ENCODE measurements at places on chromosomes 2 and 18. TPM values are rescaled to one million over a fixed set of nuclear protein-coding genes. Genes with fewer than 3 reads are reported as not detected.

The IL1R2 gene
- total RNA-seq: 0.18 TPM

DNA sequence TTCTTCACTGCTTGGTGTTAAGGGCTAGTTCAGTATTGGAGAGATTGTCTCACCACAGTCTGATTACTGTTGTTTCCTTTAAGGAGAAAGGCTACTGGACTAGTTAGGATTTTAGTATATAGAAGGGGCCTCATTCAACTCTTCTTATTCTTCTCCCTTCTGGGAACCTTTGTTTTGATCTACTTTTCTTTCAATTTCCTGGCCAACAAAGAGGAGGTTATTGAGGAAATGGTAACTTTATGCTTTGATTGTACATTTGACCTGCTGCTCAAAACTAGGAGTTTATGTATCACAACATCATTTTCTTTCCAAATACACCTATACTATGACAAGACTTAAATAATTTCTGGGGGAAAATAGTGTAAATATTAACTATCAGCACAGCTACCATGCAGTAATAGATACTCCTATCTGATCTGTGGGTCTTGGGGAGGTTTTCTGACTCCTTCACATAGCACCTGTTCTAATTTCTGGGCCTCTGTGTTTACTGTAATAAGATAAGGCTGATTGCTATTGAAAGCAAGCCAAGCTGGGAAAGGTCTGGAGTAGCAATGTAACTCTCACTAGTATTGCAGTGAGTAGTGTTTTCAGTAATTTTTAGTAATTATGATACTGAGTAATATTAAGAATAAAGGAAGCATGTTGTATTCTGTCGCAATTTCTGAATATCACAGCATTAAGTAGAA, 395.3 kb downstream of the NUP35 start:
- DNase-seq: peak; percentile 10

GRCh38 chr2:205814039-205814364, 131.7 kb downstream of the NRP2 start:
- no peak for DNase-seq

DNA sequence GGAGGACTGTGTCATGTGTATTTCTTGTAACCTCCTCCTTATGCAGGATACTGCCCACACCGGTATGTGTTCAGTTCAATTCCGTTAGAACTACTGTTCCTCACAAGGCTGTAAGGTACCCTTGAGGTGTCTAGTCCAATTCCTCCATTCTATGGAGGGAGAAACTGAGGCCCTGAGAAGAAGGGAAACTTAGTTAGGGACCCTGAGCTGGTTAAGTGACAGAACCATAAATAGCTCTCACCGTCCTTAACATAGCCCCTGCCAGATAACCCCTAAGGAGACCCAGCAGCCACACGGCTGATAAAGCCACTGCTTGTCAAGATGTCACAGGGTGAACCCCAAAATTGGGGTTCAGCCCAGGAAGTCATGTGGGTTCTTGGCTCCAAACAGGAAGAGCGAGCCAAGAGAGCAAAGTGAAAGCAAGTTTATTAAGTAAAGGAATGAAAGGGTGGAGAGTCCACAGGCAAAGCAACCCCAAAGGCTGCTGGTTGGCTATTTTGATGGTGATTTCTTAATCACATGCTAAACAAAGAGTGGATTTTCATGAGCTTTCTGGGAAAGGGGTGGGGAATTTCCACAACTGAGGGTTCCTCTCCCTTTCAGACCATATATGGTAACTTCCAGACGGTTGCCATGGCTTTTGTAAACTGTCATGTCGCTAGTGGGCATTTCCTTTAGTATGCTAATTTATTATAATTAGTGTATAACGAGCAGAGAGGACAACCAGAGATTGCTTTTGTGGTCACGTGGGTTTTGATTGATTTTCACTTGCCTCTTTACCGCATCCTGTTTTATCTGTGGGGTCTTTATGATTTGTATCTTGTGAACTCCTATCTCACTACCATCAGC, 83.4 kb upstream of the RTN4 start:
- peak; percentile 77 for DNase-seq

DNA sequence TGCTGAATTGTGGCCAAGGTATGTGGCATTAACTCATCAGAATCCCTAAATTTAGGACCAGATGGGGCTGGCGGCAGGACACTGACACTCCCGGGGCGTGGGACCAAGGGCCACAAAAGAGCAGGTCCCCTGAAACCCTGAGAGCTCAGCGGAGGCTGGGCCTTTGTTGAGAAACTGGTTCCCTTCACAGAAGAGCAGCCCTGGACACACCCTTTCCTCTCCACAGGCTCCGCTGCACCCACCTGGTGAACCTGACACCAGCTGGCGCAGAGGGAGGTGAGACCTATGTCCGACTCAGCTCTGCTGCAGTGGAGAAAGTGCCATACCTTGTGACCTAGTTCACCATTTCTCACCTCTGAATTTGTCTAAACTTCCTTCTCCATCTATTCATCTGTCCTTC, 119.5 kb downstream of the RTP5 start:
- no peak for DNase-seq

GRCh38 chr2:192437653-192438052, 242.9 kb upstream of the TMEFF2 start:
- no peak for DNase-seq

DNA sequence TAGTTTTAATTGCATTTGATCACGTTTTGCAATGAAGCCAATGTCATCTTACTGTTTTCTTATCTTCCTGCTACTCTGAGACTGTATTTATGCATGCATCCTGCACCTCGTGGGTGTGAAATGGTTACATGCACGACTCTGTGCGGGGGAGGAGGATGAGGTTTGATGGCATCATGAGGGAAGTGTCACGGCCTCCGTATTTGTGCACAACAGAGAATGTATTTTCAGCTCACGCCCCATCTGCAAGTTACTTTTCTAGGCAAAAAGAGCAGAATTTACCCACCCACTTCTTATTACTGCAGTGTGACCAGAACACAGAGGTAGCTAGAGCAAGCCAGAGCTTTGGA, 145.1 kb downstream of the TDRD15 start:
- DNase-seq: no peak

DNA sequence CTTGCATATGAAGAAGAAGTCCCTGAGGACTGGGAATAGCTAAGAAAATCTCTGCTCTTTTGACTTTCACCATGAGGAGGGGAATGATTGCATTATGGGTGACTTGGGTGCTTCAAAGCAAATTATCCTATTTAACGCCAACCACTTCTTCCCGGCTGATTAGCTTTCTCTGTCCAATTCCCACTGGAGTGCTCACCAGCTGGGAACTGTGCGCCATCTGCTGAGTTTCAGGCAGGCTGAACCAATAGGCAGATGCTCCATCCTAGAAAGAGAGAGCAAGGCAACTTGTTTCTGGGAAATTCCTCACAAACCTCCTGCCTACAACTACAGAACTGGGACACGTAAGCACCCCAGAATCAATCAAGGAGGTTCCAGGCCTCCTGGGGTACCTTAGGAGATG, 49.4 kb downstream of the POLE4 start:
- DNase-seq: no peak

The DSG1 gene
- not detected for total RNA-seq

- no peak for DNase-seq
Observed at GRCh38 chr2:8457699-8458502, 224.0 kb upstream of the ID2 start.

The AGXT gene
- 0.13 TPM for total RNA-seq

- DNase-seq: peak; percentile 22
Observed at GRCh38 chr2:207254591-207255464, 89.1 kb upstream of the KLF7 start.

DNA sequence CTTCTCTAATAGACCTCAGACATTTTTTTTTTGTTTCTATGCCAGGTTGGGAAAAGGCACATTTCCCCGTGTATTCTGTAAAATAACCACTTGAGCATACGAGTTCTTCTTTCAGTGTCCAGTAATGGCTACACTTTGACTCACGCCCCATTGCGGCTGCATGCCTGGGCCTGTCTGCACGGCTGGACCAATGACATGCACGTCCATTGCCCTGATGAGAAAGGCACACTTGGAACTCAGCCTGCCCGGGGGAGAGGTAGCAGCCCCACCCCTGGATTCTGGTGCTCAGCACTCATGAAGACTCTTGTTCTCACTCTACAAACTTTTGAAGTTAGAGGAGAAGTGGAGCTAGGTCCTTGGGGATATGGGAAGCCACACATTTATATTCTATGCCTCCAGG, 5.8 kb downstream of the PCARE start:
- DNase-seq: no peak

The MAL gene
- total RNA-seq: 2.4 TPM

The SERPINB2 gene
- 0.27 TPM for total RNA-seq

DNA sequence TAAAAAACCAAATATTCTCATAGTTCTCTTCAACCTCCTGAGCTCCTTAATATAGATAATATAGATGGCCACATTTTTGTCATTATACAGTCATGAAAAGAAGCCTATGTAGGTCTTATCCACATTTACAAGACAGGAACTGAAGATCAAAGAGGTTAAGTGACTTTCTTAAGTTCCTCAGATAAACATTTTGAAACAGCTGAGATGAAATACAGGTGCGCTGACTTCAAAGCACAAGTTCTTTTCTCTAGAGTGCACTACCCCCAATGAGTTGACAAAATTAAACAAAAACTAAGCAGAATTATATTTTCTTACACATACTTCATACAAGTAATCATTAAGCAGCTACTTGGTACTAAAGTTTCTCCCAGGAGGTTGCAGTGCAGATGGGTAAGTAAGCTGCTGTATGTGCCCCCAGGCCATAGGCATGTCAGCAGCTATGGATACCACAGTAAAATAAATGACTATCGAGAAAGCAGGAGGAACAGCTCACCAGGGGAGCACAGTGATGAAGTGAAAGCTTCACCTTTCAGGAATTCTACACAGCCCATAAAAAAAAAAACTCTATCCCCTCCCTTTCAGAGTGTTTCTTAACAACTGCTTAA, 199.8 kb downstream of the DPP10 start:
- DNase-seq: no peak

The LAMA3 gene
- 6.3 TPM for total RNA-seq

The IL1RN gene
- total RNA-seq: 0.22 TPM

DNA sequence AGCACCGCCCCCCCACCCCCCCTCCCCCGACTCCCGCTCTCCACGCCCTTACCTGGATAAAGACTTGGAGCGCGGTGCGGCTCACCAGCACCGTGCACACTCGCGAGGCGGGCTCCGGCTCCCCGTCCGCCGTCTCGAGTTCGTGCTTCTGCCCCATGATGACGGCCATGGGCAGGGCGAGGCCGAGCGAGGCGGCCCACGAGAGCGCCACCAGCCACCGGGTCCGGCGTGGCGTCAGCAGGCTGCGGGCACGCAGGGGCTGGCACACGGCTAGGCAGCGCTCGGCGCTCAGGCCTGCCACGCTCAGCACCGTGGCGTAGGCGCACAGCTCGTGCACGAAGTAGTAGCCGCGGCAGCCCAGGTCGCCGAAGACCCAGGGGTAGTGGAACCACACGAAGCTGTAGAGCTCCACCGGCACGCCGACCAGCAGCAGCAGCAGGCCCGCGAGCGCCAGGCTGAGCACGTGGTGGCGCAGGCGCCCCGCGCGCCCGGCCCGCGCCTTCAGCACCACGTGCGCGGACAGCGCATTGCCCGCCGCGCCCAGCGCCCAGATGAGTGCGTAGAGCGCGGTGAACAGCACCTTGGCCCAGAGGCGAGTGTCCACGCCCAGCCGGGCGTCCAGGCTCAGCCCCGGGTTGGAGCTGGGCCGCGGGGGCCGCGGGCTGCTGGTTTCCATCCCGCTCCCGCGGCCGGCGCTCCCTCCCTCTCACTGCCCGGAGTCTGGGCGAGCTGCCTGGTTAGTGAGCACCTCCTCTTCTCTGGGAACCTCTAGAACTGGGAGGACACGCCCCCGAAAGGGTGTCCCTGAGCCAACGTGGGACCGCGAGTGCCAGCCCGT, at the start of gene NTSR2:
NTSR2 (minus strand) TSS at position 742 of the 838 bp plus-strand sequence; CDS start at position 676, 66 bp downstream.
- peak; percentile 78 for DNase-seq

The SERPINB10 gene
- total RNA-seq: 0.04 TPM

GRCh38 chr2:147543056-147543455, 301.8 kb upstream of the ACVR2A start:
- no peak for DNase-seq

The DSEL gene
- 17.6 TPM for total RNA-seq

GRCh38 chr2:215435870-215436704, at the start of gene FN1:
FN1 (minus strand) TSS chr2:215436068; CDS start chr2:215435802, 266 bp downstream.
- DNase-seq: peak; percentile 99

The GALR1 gene
- total RNA-seq: under 0.01 TPM

DNA sequence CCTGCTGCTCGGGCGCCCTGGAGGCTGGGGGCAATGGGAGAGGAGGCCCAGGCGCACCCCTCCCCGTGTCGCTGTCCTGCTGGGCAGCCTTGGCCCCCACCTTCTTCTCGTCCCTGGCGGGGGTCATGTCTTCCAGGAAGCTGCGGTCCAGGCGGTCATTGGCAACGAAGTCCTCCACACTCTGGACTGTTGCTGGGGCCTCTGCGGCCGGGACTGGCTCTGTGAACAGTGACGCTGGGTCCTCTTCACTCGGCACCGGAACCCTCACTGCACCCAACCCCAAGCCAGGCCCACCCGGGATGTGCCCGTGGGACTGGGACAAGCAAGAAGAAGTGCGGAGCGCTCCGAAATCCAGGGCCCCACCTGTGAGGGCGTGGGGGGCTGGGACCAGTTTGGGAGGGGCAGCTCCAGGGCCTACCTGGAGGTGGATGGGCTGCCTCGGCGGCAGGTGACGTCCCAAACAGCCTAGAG, 308.0 kb downstream of the CCDC74A start:
- no peak for DNase-seq

- no peak for DNase-seq
Observed at GRCh38 chr2:166090908-166091307, 36.9 kb downstream of the SCN1A start.

The CCDC148 gene
- 1.2 TPM for total RNA-seq

- peak; percentile 33 for DNase-seq
Observed at GRCh38 chr2:221527776-221528309, 44.3 kb downstream of the EPHA4 start.

- DNase-seq: no peak
Observed at GRCh38 chr18:22108674-22109073, 60.7 kb upstream of the GATA6 start.

GRCh38 chr2:149357058-149357457, 26.7 kb downstream of the LYPD6 start:
- no peak for DNase-seq

GRCh38 chr2:235668782-235669181, 174.9 kb downstream of the AGAP1 start:
- DNase-seq: no peak

DNA sequence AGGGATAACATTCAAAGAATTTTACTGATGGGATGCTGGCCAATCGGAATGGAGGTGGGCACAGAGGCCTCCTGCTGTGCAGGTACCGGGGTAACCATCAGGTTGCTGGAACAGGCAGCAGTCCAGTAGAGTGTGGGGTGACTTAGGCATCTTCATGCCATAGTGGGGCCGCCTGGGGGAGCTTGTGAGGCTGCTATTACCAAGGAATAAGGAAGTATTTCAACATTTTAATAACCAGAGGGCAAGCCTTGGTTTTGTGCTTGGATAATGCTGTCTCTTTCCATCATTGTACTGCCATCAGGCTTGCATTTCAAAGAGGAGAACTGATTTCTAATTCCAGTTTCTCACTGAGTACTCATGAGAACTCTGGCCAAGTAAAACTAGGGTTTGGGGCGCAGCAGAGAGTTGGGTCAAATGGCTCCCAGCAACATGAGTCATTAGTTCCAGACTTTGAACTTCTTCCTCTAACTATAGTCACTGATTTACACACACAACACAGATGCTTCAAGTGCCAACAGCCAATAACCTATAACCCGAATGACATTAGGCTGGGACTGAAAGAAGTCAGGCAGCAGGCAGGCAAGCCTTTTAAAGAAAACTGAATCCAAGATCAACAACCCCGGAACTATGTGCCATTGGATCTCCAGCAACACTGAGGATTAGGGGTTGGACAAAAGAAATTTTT, 56.1 kb upstream of the FHL2 start:
- DNase-seq: no peak

The REG3G gene
- not detected for total RNA-seq

- peak; percentile 87 for DNase-seq
Observed at GRCh38 chr2:181725476-181725875, 45.2 kb upstream of the NEUROD1 start.

- DNase-seq: no peak
Observed at GRCh38 chr18:51711298-51711889, 513.9 kb upstream of the MEX3C start.
